Islet precursor cell (in vitro differentiated cells): ENCODE measurements at places on chromosomes 7 and 10.

GRCh38 chr7:151590071-151590849 lies 70.6 kb upstream of the RHEB start:
- DNase-seq = no peak

DNA sequence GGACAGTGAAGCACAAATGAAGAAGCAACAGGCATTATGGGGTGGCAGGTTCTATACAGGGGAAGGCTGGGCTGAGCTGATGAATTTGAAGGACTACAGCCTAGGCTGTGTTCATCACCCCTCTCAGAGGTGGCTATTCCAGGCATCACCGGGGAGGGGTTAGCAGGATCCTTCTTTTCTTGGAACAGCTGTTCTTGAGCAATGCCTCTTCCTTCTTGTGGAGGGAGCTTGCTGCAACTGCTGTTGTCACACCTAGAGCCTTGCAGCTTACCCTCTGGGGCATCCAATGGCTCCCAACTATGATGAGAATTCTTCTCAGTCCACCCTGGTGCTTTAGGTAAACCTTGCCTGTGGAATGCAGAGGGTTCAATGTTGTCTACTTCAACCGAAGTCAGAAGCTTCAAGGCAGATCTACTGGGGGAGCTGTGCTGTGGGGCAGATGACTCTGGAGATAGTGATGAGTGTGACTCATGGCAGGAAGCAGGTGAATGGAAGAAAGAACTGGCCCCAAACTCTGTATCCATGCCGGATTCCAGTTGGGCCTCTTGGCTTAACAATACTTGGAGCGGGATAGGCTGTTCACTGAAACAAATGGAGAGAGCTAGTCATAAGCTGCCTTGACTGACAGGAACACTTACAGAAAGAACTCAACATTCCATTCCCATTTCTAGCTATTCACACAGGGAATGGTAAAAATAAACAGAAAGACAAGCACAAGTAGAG lies 21.5 kb upstream of the PPP3CB start:
- peak; percentile 86 for DNase-seq

GRCh38 chr10:120422457-120422856 lies 34.6 kb upstream of the PLPP4 start:
- DNase-seq = peak; percentile 96

DNA sequence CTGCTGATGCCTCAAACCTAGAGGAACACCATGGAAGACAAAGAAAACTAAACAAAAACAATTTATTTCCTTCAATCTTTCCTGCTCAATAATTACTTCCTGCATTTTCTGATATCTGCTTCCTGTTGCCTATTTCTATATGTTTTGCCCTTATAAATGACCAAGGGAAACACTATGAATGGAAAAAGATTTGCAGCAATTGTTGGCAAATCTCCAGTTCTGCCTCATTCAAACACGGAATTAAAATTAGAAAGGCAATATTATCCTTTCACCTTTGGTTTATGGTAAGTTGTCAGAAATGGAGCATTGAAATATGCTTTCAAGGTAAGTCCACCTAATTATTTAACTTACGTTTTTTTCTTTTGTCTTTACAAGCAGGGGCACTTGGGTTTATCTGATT lies 552.2 kb upstream of the ANKRD30A start:
- DNase-seq = no peak

- no peak for DNase-seq
Observed at GRCh38 chr10:117989962-117990361, 56.8 kb downstream of the RAB11FIP2 start.

DNA sequence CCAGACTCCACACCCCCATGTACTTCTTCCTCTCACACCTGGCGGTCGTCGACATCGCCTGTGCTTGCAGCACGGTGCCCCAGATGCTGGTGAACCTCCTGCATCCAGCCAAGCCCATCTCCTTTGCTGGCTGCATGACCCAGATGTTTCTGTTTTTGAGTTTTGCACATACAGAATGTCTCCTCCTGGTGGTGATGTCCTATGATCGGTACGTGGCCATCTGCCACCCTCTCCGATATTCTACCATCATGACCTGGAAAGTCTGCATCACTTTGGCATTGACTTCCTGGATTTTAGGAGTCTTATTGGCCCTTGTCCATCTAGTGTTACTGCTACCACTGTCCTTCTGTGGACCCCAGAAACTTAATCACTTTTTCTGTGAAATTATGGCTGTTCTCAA lies 4.8 kb downstream of the OR2A25 start:
- DNase-seq = no peak

DNA sequence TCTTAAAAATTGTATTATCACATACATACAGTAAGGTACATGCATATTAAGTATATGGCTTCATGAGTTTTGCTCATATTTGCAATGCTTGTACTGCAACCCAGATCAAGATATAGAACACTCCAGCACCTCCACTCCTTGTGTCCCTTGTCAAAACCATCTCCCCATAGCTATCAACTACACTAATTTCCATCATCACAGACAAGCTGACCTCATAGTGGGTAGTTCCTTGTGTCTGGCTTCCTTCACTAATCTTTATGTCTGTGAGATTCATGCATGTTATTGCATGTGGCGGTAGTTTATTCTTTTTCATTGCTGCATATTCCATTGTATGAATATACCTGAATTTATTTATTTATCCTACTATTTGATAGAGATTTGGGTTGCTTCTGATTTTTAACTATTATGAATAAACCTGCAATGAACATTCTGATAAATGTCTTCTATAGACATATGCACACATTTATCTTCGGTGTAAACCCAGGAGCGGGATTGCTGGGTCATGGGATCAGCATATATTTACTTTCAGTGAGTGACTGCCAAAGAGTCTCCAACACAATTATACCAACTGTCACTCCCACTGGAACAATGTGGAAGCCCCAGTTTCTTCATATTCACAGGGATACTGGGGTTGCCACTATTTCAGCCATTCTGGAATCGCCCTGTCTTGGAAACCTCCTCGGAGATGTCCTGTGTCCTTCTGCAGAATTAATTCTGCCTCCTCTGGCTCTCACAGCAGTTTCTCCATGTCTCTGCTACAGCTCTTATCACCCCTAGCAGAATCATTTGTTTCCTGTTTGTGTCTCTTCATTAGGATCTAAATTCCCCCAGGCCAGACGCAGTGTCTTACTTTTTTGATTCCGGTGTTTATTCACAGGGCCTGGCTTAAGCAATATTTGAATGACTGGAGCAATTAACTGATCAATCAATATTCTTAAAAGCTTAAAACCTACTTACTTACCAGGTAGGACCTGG lies 14.7 kb upstream of the ADAM12 start:
- no peak for DNase-seq

DNA sequence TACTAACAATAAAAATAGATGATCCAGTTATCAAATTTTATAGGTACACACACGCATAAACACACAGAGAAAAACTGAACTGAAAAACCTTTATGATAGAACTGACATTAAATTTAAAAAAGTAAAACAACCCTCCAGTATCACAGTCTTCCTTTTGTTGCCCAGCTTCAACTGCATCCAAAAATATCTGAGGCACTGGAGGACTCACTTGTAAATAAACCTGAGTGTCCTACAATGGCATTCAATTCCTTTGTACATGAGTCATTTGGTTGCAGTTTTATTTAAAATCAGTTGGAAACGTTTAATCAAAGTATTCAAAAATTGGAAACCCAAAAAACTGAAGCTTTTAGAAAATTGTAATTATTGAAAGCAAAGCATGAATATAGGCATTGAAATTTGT lies 265.2 kb upstream of the CSTF2T start:
- DNase-seq = no peak

- DNase-seq = no peak
Observed at GRCh38 chr10:112333452-112333851, 40.5 kb upstream of the ACSL5 start.

DNA sequence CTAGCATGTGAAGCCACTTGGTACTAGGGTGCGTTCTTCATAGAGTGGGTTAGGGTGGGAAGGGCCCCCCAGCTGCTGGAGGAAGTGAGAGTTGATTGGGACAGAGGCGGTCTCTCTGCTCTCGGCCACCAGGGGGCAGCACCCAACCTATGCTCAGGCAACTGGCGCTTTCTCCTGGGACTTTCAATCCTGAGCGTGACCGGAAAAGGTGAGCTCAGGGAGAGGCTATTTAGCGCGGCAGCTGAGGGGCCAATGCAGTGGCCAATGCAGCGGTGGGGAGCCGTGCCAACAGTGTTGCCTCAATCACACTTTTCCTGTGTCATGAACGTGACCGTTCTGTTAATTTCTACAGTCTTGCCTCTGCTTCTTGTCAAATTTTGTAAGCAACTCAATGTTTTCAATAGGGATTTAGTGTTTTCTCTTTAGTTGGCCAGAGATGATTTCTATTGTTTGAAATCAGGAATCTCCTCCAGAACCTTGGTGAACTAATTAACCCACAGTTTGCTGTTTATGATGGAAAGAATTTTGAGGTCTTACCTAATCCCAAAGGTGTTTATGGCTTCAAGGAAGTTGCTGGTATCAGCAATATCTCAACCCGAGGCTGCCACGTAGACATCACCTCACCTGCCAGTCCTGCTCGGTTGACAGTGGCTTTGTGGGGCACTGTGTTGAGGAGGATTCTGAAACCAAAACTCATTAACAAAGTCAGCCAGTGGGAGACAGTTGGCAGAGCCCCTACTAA lies 67.9 kb upstream of the PDZD8 start:
- peak; percentile 81 for DNase-seq

DNA sequence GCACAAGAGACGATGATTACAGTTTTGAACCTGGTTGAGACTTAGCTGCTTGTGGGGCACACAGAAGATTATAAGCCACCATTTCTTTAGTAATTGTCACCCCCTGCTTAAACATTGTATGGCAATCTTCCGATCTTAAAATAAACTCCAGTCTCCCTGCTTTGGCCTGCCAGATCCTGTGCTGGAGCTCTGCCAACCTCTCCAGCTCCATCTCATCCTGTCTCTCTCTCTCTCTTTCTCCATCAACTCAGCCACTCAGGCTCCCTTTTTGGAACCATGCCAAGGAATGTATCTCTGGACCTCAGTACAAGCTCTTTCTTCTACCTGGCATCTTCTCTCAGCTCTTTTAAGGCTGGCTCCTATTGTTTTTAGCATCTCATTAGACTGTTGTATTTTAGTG lies 1053.2 kb downstream of the REEP3 start:
- DNase-seq = no peak

- DNase-seq = peak; percentile 73
Observed at GRCh38 chr10:92699518-92700381, 10.0 kb downstream of the HHEX start.

GRCh38 chr7:11332865-11333228 lies 359.2 kb downstream of the PHF14 start:
- DNase-seq = no peak

GRCh38 chr10:120011359-120012130 lies 119.0 kb downstream of the SEC23IP start:
- peak; percentile 60 for DNase-seq

DNA sequence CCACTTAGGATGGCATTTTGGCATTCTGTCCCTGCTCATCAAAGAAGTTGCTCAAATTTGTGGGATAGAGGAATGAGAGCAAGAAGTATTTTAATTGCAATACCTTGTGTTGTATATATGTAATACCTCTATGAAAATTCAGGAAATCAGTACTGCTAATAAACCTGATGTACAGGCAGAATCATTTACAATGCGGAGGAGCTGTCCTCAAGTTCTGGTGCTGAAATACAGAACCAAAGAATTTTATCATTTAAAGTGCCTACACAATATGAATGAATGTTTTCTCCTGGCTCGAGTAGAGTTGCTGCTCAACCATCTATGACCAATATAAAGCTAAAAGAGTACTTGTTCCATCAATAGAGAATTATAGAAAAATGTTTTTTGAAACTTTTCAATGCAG lies 305.8 kb downstream of the PLXNA4 start:
- DNase-seq = no peak

GRCh38 chr7:139946533-139946932 lies 116.2 kb downstream of the PARP12 start:
- no peak for DNase-seq

GRCh38 chr7:126213876-126214275 lies 1038.9 kb downstream of the GRM8 start:
- no peak for DNase-seq

- DNase-seq = no peak
Observed at GRCh38 chr7:158706273-158706704, 1.7 kb upstream of the NCAPG2 start.

GRCh38 chr7:74101061-74101681 lies 17.6 kb downstream of the LIMK1 start:
- DNase-seq = peak; percentile 52

- DNase-seq = no peak
Observed at GRCh38 chr7:139203992-139204391, 27.0 kb upstream of the UBN2 start.

DNA sequence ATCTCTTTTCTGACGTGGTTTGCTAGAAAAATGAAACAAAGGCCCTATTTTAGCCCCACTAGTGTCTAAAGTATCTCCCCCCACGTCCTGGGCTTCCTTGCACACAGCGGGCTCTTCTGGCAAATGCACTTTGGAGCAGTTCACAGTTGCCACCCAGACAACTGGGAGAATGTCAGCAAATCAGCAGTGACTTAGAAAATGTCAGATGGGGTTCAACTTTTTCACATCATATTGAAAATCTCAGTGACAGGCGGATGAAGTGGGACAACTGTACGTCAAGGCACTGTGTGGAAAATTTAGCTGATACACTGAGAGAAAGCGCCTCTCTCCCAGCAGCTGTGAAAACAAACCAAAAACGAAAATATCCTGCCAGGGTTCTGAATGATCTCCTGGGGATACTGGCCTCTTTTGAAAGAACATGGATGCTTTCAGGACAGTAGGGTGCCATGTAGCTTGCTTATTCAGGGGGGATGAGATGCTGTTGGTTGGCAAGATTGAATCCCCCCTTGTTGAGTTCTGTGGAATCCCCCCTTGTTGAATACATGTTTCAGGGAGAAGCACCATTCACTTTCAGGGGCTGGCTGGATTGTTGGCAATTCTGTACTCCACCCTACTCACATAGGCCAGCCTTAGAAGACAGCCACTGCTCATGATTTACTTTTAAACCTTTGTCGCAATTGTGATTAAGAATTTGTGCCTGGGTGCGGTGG lies 372.8 kb upstream of the CELF2 start:
- no peak for DNase-seq

GRCh38 chr10:28922127-28922526 lies 244.8 kb downstream of the BAMBI start:
- DNase-seq = peak; percentile 75

GRCh38 chr7:32056767-32057166 lies 13.4 kb downstream of the PDE1C start:
- DNase-seq = no peak

- no peak for DNase-seq
Observed at GRCh38 chr7:159048656-159049055, 96.0 kb downstream of the VIPR2 start.

DNA sequence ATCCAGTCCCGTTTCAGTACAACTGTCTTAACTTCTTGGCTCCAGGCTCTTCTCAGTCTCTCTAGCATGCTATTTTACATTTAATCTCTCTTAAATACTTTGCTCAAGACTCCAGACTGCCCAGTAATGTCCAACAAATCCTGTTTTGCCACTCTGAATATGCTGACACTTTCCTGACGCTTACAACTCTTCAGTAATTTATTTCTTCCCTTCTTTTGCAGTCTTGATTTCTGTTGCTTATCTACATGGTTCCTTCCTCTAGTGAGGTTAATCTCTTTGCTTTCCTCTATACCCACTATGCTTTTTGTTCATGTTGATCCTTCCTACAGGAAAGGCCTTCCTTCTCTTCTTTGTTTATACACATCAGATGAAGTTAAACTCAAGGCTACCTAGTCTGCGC lies 23.7 kb downstream of the UMAD1 start:
- no peak for DNase-seq
